ENCODE measurements at places on chromosomes 12 and 14.

GRCh38 chr14:68563251-68564131 is 229.4 kb downstream of the ZFP36L1 start:
- DNase-seq = no peak

- DNase-seq = no peak
These were observed 18.5 kb upstream of the AQP2 start for GRCh38 chr12:49932023-49932422.

GRCh38 chr12:76872415-76872814 is 6.4 kb downstream of the CSRP2 start:
- DNase-seq = no peak

DNA sequence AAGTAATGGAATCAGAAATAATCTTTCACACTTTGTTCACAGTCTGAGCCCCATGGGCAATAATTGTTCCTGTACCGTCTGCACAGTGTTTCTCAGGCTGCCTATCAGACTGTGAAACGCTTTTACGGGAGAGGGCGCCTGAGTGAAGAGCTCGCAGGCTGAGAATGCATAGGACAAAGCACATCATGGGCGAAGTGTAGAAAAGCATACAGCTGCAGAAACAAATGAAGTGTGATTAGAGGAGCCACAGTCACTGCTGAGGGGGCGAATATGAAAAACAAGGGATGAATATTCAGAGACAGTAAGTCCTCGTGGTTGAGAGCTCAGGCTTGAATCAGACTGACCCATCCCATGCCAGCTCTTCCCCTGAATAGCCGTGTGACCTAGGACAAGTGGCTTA is 438.4 kb upstream of the DCN start:
- DNase-seq = no peak

- no peak for DNase-seq
These were observed 58.3 kb upstream of the EEA1 start for GRCh38 chr12:92987362-92987761.

- no peak for DNase-seq
These were observed 461.4 kb downstream of the NRXN3 start for GRCh38 chr14:78631551-78631950.

- no peak for DNase-seq
These were observed 54.0 kb upstream of the CDKN3 start for GRCh38 chr14:54342806-54343205.

DNA sequence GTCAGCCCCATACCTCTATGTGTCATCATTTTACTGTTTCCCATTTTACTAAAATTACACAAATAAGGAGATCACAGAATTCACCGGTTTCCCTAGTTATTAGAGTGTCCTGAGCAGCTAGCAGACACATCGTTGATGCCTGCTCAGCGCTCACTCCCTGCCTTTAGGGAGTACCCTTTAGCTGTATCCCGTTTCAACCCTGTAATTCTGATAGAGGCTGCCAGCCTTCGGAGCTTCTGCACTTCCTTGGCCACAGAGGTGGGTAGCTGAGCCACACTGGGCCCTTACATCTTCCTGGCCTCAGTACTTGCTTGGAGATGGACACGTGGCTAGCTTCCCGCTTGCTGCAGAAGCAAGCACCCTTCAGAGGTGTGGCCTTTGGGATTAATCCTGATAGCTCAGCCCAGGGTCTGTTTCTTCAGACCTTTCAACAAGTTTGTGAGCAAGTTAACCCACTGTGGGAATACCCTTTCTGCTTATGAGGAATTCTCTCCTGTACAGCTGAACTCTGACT is 14.3 kb upstream of the FBXW8 start:
- no peak for DNase-seq

- DNase-seq = no peak
These were observed 15.5 kb upstream of the ENDOU start for GRCh38 chr12:47740606-47741339.

Measured in stimulated activated CD8-positive, alpha-beta memory T cell treated with anti-CD3 and anti-CD28 coated beads, Interleukin-15, amount 100 ng/mL, for 24 hours (primary cell).